ENCODE measurements at places on chromosomes 6 and 20. TPM values are rescaled to one million over a fixed set of nuclear protein-coding genes. Genes with fewer than 3 reads are reported as not detected.

The SDCBP2 gene
- 2.0 TPM for total RNA-seq

The MAS1 gene
- not detected for total RNA-seq

The ANKEF1 gene
- 3.9 TPM for total RNA-seq

The EFHC1 gene
- 14.6 TPM for total RNA-seq

The SNAP91 gene
- total RNA-seq, result not detected

The TMEM244 gene
- not detected for total RNA-seq

The LCA5 gene
- 10.9 TPM for total RNA-seq

DNA sequence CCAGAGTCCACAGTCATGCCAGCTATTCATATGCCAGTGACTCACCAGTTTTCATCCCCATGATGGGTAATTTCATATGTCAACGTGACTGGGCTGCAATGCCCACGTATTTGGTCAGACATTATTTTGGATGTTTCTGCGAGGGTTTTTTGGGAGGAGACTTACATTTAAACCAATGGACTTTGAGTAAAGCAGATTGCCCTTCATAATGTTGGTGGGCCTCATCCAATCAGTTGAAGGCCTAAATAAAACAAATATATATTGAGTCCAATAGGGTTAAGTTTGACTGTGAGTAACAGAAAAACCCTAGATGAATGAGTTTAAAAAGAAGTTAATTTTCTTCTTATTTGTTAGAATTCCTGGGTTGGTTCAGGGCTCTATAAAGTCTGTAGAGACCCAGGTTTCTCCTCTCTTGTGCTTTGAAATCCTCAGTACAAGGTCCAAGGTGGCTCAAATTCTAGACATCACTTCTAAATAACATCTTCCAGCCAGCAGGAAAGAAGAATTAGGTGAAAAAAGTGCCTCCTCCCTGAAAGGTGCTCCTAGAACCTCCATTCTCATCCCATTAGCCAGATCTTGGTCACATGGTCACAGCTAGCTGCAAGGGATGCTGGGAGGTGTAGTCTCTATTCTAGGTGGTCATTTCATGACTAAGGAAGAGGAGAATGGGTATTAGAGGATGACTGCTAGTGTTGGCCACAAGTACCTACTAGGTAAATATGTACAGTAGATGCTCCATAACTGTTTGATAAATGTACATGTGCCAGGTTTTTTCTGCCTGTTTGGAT, 16.7 kb upstream of the NEDD9 start:
- DNase-seq, result no peak

GRCh38 chr6:71309656-71310055, 21.0 kb downstream of the OGFRL1 start:
- no peak for DNase-seq

- DNase-seq, result peak; percentile 92
Measured at GRCh38 chr6:53651764-53652401, 13.7 kb downstream of the KLHL31 start.

DNA sequence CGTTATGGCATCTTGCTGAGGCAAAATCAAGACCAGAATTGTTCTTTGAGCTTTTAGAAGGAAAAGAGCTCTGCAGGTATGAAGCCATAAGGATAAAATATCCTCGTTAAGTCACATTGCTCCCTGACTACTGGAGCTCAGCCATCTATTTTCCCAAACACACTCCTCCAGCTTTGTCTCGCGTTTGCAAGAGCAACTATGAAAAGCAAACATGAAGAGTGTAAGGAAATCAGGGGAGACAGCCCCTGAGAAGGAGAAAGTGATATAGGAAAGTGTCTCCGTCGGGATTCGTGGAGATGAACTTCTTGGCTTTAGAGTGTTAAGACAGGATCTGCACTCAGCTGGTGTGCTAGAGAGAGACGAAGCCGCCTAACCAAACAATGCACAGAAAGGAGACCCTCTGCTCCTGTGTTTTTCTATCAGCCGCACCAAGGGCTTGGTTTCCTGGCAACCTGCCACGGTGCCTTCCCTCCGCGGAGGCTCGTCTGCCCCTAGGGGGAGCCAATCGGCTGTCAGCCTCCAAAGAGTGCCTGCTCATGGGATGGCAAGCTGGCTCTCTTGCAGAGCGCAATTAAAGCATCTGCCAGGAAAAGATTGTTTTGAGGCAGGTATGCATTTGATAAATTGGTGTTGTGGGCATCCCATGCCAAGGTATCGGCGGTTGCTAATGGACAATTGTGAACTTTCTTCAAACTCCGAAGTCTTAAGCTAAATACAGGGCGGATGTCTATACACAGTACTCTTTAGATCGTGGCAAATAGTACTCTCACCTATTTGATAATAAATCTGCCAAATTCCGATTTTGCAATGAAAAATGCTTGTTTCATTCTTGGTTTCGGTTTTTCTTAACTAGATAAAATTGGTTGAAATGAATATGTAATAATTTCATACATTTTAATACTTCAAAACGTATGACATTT, 603.2 kb downstream of the RNF144B start:
- peak; percentile 68 for DNase-seq

GRCh38 chr6:125818772-125819260, 28.1 kb downstream of the NCOA7 start:
- no peak for DNase-seq

DNA sequence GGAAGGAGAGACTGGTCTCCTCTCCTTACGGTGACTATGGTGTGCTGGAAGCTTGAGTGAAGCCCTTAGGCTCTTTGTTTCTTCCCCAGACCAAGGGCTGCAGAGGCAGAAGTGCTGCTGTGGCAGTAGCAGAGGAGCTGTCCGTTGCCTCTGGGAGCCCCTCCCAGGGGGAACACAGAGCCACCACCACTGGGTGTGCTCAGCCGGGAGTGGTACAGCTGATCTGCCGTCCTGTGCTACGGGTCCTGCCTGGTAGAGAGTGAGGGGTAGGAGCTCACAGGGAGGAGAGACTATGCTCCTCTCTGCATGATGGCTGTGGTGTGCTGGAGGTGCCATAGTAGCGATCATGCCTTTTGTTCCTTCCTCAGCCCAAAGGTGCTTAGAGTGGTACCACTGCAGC, 318.7 kb downstream of the DOK5 start:
- DNase-seq, result no peak

DNA sequence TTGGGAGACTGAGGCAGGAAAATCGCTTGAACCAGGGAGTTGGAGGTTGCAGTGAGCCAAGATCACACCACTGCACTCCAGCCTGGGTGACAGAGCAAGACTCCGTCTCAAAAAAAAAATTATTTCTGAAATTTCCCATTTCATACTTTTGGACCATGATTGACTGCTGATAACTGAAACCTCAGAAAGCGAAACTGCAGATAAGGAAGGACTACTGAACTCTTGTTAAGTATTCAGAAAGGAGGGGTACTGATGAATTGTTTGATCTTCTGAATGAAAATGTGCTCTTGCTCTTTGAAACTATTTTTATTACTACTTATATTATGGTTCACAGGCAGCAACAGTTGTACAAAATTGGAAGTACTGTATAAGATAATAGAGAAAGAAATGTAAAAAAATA, 69.0 kb downstream of the HDGFL1 start:
- DNase-seq, result no peak

DNA sequence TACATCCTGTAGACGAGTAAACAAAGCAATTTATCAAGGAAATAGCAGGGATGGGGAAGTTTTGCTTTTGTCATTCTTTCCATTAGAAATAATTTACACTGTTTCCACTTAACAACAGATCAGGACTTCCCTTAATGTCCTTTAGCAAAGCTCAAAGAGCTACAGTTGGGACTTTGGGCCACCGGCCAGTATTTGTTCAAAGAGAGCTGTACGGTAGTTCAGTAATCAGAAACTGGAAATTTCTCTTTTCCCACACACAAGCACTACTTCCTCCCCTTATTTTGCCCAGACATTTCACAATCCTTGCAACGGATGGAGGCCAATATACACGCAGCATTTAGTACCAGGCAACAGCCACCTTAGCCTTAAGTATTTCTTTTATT, 12.1 kb upstream of the HINT3 start:
- DNase-seq, result no peak

- DNase-seq, result no peak
Measured at GRCh38 chr20:14972690-14973089, 635.3 kb upstream of the FLRT3 start.

DNA sequence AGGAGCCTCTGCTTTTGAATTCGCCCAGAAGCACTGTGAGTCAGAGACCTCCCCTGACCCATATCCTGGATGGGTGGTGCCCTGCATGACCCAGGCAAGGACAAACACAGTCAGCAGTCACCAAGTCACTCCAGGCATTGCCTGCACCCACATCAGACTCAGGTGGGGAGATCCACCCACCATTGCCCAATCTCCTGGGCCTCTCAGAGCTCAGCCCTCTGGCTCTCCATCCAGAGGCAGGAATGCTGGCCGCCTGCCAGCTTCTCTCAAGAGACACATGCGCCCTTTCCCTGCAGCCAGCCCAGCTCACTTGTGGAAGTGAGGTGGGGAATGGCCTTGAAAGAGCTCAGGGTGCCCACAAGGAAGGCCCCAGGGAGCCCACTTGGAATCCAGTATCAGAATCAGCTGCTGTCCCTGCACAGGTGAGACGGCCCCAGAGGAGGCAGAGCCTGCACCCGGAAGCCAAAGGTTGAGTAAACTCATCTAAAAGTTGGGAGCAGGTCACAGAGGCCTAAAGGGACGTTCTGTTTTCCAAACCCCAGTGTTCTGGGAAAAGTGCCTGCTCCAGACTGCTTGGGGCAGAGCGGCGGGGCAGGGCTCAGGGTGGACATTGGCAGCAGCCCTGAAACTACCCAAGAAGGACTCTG, 129.8 kb downstream of the PREX1 start:
- peak; percentile 81 for DNase-seq

DNA sequence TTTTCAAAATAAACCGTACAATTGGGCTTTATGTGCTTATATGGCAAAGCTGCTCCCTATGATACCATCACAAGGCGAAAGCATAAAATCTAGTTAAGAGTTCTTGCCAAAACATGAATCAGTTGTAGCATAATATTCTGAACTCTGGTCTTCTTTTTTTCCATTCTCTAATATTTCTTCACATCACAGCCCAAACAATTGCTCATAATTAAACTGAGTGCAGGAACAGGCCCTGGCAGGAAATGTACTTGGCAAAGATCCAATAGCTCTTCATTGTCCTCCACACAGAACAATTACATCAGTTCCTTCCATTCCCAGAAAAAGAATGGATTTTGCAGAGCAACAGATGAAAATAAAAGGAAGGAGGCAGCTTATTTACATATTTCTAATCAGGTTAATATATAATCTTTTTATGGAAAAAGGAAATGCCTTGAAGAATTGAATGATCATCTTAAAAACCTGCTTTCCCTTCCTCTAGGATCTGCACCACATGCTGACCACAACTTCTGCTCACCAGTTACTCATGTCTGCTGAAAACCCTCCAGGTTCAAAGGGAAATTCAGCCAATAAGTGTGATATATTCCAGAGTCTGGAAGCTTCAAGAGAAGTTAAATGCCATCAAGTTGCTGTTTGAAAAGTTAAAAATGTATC, 123.3 kb upstream of the COL21A1 start:
- no peak for DNase-seq

DNA sequence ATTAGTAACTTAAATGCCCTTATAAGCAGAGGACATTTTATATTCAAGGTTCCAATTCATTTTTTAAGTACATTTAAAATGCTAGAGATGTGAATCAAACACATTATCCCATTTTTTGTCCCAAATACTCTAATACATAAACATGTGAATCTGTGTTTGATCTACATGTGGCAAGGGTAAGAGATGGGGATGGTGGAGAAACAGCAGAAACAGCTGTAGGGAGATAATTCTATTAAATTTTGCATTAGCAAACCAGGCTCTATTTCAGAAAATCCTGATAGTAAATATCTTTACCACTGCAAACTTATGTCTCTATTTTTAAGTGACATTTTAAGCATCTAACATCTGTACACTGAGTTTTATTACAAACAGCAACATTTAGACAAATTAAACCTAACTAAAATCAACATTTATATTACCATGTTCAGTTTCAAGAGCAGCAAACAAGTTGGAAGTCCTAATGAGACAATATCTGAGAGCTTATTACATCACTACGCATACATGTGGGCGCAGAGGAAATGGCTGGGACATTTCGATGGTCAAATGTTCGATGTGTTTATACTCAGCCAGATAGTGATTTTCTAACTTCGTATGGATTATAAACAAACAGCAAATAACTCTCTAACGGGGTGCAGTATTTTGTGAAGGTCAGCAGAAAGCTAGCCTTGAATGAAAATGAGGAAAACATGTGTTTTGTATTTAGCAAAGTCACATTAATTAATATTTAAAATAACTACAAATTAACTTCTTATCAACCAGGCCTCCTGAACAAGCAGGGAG, 165.1 kb downstream of the GJA1 start:
- DNase-seq, result no peak

DNA sequence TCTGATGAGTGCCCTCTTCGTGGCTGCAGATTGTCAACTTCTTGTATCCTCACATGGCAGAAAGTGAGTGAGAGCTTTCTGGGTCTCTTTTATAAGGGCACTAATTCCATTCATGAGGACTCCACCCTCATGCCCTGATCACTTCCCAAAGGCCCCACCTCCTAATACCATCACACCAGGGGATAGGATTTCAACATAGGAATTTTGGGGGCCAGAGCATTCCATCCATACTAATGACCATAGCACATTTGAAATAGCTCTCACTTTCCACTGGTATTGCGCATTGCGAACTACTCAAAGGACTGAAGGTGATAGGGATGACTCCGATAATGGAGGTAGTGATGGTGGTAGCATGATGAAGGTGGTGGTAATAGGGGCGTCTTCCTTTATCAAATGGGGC, 324.3 kb downstream of the PRL start:
- DNase-seq, result no peak

GRCh38 chr6:104050455-104050854, 809.3 kb downstream of the HACE1 start:
- no peak for DNase-seq

GRCh38 chr6:56361812-56362211, 114.4 kb upstream of the COL21A1 start:
- no peak for DNase-seq

DNA sequence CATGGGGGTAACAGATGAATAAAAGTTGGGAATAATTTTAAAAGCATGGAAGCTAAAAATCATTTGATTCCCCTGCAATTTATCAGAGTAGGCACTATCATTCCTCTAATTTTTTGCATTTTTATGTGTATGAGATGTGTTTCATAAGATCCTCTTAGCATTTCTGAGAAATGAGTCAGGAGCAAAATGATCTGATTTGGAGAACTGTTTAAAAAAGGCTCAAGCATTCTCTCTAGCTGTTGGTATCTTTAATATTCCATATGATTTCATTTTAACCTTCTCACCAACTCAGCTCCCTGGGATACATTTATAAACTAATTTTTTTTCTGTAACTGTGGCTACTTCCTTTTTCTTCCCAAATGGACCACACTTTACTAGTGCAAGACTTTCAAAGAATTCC, 60.9 kb downstream of the MCHR2 start:
- DNase-seq, result no peak

Data from Caco-2 (cell line).